AG10803 (cell line): ENCODE measurements at places on chromosomes 4 and X.

DNA sequence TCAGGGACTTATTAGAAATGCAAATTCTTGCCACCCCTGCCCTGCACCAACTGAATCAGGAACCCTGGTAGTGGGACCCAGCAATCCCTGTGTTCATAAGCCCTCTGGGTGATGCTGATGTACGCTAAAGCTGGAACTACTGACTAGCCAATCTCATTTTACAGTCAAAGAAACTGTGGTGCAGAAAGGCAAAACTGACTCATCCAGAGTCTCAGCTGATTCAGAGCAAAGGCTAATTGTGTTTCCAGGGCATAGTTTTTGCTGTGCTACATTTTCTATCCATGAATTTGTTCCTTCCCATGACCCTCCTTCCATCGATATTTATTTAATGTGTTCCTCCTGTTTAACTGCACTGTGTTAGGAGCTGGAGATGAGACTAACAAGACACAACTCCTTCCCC is 207.5 kb downstream of the REPS2 start:
- no peak for DNase-seq

DNA sequence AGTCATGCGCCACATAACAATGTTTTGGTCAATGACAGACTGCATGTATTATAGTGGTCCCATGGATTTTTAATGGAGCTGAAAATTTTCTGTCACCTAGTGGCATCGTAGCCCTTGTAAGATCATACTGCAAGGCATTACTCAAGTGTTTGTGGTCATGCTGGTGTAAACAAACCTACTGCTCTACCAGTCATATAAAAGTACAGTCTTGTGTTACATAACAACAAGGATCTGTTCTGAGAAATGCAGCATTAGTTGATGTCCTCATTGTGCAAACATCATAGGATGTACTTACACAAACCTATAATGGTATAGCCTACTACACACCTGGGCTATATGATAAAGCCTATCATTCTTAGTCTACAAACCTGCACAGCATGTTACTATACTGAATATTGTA is 34.6 kb downstream of the COX18 start:
- no peak for DNase-seq

- no peak for DNase-seq
Measured at GRCh38 chr4:118102195-118102594, 67.9 kb downstream of the NDST3 start.

- no peak for DNase-seq
Measured at GRCh38 chr4:74278490-74278889, 29.8 kb upstream of the EPGN start.
